ENCODE measurements at places on chromosomes 12 and 14.

GRCh38 chr12:130438243-130438620, 100.5 kb downstream of the PIWIL1 start:
- no peak for DNase-seq

DNA sequence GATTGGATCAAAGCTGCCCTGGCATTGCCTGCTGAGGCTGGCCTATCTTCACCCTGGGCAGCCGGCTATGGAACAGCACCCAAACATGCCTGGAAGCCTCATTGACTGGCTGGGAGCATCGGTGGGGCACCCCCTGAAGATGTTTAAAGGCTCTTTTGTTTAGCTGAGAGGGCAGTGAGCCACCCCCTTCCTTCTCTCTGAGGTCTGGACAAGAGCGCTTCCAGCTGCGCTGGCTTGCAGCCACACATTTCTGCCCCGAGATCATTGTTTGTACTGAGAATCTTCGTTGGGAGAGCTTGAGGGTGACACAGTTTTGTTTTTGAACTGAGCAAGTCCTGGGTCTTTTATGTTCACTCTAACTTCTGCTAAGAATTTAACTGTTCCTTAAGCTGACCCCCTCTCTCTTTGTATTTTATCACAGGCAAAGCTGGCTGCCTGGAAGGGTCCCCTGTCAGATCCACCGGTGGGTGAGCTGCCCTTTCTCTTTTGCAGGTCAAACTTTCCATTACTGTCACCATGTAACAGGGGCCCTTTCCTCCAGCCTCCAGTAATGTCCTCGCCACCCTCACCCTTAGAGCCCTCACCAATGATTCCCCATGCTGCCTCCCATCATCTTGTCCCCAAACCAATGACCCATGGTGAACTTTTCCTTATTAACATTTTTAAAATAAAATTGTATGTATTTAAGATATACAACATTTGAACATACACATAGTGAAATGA, 212.2 kb downstream of the KIF26A start:
- no peak for DNase-seq

DNA sequence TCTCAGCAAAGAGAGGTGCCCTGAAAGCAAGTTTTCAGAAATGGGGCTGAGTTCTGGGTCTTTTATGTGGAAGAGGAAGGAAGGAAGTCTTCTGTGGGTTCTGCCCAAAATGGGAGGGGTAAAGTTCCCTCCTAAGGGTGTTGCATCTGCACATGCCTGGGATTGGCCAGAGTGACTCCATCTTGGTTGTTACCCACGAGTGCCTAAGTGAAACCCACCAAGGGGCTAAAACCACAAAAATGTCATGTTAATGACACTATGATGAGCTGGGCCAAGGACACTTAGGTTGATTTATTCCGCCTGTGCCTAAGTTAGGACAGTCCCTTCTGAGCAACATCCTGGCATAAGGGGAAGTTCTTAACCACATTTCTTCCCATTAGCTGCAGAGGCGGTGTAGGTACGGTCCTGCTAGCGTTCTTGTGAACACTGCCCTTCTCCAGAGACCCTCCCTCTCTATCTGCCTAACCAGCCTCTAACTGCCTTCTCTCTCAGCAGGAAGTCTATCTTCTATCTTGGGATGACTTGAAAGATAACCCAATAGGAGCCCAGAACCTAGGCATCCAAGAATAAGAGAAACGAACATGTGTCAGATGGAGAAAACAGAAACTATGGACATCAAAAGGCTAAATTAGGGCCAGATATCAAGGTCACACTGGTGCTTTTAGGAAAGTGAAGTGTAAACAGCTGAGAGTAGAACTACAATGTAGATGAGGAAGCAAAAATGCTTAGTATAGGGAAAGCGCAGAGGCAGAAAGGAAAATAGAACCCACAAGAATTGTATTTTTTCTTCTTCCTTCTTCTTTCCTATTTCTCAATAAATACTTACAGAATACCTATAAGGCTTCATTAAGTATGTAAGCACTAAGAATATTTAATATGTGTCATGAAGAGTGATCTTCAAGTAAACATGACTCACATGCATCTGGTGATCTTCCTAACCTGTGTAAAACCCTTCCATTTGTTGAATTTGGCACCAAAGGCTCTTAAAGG, 104.2 kb upstream of the AMN1 start:
- no peak for DNase-seq

GRCh38 chr14:54589076-54589475, 22.1 kb downstream of the SAMD4A start:
- DNase-seq, result no peak

DNA sequence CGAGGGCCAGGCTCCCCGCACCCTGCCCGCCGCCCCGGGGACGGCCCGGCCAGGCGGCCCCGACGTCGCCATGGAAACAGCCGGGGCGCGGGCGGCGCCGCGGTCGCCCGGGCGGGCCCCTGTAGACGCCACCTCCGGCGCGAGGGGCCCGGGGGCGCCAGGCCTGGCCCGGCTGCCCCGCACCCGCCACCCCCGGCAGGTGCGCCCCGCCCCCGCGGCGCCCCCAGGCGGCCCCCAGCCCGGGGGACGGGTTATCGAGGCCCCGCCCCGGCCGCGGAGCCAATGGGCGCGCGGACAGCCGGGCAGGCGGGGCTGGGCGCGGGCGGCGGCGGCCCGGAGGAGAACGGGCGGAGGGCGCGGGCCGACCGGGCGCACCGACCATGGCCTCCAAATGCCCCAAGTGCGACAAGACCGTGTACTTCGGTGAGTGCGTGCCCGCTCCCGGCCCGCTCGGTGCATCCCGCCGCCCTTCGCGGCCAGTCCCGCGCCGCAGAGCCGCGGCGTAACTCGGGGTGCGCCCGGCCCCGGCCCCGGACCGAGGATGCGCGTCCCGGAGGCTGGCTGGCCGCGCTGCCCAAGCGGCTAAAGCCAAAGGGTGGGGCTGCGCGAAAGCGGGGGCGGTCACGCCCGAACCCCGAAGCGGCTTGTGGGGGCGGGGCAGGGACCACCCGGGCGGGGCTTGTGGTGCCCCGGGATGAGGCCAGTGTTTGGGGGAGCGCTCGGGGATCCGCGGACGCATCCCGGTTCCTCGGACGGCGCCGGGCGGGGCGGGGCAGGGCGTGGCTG, at the start of gene CRIP2:
TSS of gene CRIP2 (plus strand) at position 339 of the 786 bp plus-strand sequence. CDS start at position 381, 42 bp downstream.
- no peak for DNase-seq

DNA sequence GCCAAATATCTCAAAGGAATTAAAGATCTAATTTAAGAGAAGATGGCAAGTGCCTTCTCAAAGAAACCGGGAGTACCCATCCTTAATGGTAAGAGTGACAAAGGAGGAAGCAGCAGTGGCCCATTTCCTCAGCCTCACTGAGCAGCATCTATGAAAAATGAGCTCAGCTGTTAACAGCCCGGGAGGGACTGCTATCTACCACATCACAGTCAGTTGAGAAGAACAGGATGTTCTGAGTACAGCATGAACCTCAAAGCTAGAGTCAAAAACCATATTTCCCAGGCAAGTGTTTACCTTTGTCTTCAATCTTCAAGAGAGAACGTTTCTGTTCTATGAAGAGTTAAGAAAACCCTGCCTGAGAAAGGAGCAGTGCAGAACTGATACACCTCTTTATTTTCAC, 115.0 kb downstream of the BTG1 start:
- peak; percentile 9 for DNase-seq

DNA sequence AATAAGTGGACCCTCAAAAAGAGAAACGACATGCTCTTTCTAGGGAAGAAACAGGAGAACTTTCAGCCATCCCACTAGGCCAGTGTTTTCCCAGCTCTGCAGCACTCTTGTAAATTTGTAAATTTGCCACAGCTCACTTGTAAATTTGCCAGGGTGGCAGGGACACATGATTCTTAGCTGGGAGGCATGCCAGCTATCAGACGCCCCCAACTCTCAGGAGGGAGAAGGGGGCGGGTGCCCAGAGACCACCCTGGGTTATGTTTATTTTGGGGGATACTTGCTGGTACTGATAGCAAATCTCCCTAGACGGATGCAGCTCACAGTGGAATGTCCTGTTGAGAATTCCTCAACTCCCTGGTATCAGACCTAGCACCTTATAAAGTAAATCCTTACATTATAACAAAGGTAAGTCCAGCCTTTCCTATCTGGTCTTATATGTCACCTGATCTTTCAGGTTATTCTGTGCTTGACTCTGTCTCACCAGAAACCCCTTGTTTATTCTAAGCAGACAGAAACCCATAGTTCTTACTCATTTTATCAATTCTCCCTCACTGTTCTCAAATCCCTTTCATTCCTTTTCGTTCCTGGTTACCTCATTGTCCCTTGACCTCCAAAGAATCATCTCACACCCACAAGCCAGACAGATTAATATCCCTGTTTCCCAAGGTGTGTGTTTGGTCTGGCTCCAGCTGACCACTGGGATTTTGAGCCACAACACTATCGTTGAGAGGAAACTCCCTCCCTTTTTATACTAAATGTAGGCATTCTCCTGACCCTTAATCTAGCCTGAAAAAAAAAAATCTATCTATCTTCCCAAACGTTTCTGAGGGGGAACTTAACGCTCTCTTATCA, 69.3 kb upstream of the HMGA2 start:
- no peak for DNase-seq

- no peak for DNase-seq
These were observed 304.3 kb upstream of the PRICKLE1 start for GRCh38 chr12:42893803-42894202.

- no peak for DNase-seq
These were observed 170.6 kb downstream of the OTOGL start for GRCh38 chr12:80269803-80270552.

DNA sequence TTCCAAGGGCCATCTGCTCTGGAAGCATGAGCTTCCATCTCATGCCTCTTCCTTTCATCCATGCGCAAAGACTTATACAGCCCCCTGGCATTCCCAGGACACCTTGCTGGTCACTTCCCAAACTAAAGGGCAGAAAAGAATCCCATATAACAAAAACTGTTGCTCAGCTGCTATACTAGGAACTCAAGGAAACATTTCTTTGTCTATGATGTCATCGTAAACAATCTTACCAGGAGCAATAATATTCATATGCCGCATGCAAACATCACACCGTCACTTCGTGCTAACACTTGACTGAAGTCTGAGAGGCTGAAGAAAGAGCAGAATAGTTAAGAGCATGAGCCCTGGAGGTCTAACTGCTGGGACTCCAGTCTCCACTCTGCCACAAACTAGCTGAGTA, 50.5 kb upstream of the CDKN3 start:
- no peak for DNase-seq

GRCh38 chr14:25899197-25899596, 698.6 kb downstream of the NOVA1 start:
- no peak for DNase-seq

DNA sequence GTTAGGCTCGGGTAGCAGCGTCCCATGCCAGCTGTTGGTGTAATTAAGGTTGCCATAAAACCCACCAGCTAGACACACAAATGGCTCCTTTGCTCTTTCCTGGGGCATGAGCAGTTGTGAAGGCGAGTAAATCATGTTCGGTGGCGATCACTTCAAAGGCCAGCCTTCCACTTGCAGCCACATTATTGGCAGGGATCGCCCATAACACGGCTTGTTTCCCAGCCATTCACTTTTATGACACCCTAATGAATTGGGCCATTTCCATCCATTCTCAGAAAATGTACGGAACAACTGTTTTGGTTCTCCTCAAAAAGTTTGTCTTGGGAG, 63.4 kb downstream of the BEGAIN start:
- no peak for DNase-seq

- DNase-seq, result no peak
These were observed 341.6 kb downstream of the EMP1 start for GRCh38 chr12:13538136-13538535.

DNA sequence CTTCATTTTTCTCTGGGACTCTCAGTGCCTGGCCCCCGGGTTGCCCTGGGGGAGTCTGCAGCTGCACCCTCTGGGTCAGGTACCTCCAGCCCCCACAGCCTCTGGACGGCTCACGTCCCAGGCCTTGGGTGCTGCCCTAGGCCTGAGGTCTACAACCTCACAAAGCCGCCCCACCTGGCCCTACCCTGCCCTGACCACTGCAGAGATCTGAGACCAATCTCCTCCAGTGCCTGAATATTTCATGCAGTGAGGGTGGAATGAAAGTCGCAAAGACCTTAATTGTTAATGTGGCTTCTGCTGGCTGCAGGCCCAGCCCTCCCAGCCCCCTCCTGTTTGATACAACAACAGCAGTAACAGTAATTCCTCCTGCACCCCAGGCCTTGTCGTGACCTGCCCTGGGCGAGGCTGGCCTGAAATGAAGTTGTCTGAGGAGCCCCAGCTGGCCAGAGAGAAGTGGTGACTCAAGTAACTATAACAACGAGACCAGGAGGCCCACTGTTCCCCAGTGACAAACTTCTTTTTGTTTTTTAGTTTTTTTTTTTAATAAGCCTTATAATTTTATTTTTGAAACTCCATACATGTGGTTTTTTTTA, 8.8 kb upstream of the CCDC85C start:
- no peak for DNase-seq

GRCh38 chr12:46650688-46651087, 175.1 kb downstream of the SLC38A4 start:
- DNase-seq, result no peak

GRCh38 chr14:20295067-20295466, 10.7 kb downstream of the TTC5 start:
- no peak for DNase-seq

DNA sequence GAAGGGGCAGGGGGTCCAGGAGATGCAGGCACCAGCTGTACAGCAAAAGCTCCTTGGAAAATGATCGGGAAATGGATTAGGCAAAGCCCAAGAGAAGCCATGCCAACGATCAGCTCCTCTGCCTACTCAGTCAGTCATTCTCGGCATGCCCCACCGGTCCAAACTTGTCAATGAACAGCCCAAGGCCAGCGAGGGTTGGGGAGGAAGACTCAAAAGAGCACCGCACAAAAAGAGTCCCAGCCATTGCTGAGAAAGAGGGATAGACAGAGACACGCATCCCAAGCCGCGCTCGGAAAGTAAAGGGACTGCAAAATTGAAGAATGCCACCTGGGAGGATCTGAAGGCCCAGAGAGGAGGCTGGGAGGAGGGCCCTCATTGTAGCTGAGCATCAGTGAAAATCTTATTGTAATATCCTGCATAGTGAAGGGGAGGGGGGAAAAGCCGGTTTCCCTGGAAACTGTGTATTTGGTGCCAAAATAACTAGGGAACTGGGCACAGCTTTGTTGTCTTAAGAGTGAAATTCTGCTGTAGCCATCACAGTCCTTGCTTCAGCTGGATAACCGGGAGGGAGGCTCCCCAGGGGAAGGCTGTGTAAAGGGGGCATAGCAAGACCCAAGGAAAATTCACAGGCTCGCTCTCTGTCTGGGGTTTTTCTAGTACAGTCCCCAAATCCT, 4.7 kb downstream of the KDM2B start:
- DNase-seq, result no peak

DNA sequence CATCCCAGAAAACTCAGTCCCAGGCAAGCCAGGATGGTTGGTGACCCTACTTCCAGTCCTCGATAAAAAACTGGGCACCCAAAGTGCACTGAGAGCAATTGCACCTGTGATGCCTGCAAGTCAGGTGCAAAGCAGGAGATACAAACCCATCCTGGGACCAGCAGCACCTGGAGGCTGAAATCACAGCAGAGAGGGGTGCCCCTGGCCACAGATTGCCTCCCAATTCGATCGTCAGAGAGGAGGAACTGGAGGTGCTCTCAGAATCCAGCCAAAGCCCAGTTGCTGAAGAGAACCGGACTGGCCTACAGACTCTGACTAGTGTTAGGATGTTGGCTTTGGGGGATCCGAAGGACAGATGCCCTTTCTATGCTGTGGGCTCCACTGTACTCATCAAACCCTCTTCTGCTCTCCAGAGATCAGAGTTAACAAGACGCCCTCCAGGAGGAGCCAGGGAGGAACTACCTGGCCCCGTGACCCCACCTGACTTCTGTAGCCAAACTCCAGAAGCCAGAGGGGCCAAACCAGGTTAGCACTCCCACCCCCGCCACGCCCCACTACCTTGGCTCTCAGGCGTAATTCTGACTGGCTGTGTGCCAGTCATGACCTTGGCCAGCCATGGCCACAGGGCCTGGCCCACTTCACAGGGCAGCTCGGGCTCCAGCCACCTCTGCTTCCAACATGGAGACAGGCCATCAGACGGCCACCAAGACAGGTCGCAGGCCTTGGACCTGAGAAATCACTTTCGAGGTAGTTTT, 284.5 kb upstream of the RTL1 start:
- DNase-seq, result no peak
